ENCODE measurements at places on chromosomes 6 and 20.

GRCh38 chr6:74075323-74075722, 379.3 kb downstream of the CD109 start:
- DNase-seq: no peak

GRCh38 chr6:167768471-167769215, 58.1 kb upstream of the AFDN start:
- no peak for DNase-seq

- DNase-seq: no peak
Observed at GRCh38 chr6:108752733-108753590, 95.3 kb upstream of the ARMC2 start.

GRCh38 chr20:59632541-59633113, 28.3 kb downstream of the PHACTR3 start:
- no peak for DNase-seq

- no peak for DNase-seq
Observed at GRCh38 chr20:51959066-51959542, 156.8 kb upstream of the SALL4 start.

- DNase-seq: no peak
Observed at GRCh38 chr6:105880030-105880492, 206.1 kb upstream of the PRDM1 start.

GRCh38 chr6:151240791-151241642, 1.2 kb downstream of the AKAP12 start:
- DNase-seq: peak; percentile 3

DNA sequence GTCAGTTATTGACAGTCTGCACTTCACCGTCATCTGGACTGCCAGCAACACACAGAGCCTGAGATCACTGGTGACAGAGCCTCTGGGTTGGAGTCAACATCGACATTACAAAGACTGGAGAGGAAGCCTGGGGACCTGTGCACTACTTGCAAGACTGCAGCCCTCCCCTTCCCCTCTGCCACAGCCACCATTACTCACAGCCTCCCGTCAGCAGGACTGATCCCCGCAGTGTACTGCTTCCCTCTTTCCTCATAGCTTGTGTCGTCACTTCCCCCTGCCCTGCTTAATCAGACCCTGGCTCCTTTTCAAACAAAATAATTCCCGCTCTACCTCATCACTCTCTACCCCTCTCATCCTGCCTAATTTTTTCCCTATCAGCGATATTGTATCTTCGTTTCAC, 235.5 kb upstream of the KCNQ5 start:
- DNase-seq: no peak

DNA sequence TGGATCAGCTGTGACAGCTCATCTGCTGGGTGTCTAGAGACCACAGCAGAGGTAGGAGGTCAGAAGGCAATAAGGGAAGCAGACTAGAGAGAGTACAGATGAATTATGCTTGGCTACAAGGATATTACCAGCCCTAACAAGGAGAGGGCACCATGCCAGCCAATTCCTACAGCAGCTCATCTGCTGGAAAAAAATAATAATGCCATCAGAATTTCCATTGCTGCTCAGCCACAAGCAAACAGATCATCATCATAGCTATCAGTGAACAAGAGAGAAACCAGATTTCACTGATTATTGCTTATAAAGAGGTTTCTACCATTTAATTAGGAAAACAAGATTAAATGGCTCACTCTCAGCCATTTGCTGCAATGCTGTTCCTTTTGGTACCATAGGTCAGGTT, 66.5 kb downstream of the PSMG4 start:
- no peak for DNase-seq

GRCh38 chr6:112881027-112881426, 533.9 kb downstream of the RFPL4B start:
- no peak for DNase-seq

DNA sequence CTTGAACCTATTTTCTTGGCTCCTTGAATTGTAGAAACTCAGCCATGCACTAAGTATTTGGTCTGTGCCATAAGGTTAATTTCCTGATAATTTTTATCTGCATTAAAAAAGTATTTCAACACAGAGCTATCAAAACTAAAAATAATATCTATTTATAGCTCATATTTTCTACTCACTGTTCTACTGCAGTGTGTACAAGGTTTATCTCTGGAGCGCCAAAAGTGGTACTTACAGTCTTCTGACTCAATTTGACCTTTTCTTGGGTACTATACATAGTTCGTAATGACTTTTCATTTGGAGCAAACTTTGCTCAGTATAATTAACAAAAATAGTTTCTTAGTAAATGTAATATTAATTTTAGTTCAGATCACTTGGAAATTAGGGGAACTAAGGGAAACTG, 69.2 kb downstream of the IRAK1BP1 start:
- DNase-seq: no peak

DNA sequence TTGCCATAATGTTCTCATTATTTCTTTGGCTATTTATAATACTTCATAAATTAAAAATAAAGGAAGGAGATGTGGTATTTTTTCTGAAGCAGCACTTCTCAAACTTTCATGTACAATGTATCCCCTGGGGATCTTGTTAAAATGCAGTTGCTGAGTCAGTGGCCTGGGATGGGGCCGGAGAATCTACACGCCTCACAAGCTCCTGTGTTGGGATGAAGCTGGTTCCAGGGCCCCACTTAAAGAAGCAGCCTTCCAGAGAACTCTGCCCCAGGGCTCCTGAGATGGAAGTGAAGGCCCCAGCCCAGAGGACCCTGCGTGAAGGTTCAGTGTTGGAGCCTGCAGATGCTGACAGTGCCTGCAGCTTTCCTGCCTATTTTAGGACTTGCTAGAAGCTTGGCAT, 40.1 kb upstream of the SLC23A2 start:
- no peak for DNase-seq

- no peak for DNase-seq
Observed at GRCh38 chr20:45470937-45471336, 1.4 kb downstream of the WFDC2 start.

GRCh38 chr6:157867155-157867559, 44.1 kb downstream of the SNX9 start:
- no peak for DNase-seq

DNA sequence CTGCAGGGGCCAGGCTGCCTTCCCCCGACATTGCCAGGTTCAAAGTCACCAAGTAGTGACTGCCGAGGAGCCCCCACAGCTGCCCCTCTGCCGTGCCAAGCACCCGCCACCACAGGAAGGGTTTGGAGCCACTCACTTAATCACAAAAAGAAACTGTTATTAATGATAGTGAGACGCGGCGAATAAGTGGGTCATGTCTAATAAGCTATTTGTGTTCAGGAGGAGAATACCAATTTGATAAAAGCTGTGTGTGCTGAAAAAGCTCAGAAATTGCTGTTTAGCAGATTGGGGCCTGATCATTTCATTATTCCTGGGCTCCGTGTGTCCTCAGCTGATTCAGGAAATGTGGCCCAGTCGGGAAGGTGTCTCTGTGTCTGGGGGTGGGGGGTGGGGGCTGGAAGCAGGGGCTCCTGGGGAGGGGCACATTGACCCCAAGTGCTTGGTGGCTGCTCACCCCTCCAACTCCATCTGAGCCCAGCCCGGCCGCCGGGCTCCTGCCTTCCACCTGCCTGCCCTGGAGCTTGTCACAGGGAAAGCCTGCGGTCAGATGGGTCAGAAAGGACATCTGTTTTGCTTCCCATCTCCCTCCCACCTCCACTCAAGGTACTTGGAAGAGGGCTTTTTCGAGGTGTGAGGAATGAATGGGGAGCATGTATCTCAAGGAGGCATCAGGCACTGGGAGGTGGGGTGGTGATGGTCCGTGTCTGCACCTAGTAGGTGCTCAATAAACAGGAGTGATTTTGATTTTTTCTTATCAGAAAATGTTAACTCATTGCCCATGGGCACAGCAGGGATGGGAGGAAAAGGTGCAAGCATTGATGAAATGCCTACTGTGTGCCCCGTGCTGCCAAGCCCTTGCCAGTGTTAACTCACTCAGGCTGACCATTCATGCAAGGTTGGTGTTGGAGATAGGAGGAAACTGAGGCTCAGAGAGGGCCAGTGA, 3.0 kb downstream of the VSTM2L start:
- no peak for DNase-seq

- no peak for DNase-seq
Observed at GRCh38 chr6:25103603-25104002, 167.8 kb upstream of the RIPOR2 start.

DNA sequence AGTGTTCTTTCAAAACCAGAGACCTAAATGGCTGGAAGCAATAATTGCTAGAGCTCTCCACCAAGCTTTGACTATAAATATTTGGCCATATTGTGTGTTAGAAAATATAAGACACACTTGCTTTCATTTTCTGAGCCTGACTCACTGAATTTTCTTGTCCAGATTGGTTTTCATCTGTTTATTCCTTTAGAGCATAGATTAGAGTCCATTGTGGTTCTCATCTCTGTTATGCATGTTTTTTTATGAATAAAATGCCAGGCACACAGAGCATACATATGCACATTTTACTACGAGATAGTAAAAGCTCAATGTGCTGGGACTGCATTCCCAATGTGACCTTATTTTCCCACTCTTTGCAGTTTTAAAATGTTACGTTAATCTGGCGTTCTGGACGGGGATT, 115.3 kb upstream of the MLIP start:
- no peak for DNase-seq

Measured in NCI-H510A treated with DMSO at 0.1 percent for 48 hours (cell line).